ENCODE measurements at places on chromosomes 11 and 22.

- DNase-seq: no peak
Measured at GRCh38 chr11:125663910-125664309, 16.7 kb downstream of the ACRV1 start.

GRCh38 chr11:81005595-81005994 is 1564.8 kb upstream of the TENM4 start:
- DNase-seq: no peak

- DNase-seq: no peak
Measured at GRCh38 chr11:11537871-11538270, 83.9 kb downstream of the GALNT18 start.

DNA sequence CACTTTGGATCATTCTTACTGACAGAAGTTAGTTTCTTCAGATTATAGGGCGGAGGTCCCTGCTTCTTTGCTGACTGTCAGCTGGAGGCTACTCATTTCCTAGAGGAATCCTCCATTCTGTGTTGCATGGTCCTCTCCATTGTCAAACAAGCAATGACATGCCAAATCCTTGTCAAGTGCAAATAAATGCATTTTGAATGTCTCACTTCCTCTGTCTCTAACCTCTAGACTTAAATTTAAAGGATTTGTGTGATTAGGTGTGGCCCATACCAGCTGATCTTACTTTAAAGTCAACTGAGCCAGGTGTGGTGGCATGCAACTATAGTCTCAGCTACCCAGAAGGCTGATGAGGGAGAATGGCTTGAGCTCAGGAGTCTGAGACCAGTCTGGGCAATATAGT is 458.4 kb upstream of the CCDC179 start:
- no peak for DNase-seq

DNA sequence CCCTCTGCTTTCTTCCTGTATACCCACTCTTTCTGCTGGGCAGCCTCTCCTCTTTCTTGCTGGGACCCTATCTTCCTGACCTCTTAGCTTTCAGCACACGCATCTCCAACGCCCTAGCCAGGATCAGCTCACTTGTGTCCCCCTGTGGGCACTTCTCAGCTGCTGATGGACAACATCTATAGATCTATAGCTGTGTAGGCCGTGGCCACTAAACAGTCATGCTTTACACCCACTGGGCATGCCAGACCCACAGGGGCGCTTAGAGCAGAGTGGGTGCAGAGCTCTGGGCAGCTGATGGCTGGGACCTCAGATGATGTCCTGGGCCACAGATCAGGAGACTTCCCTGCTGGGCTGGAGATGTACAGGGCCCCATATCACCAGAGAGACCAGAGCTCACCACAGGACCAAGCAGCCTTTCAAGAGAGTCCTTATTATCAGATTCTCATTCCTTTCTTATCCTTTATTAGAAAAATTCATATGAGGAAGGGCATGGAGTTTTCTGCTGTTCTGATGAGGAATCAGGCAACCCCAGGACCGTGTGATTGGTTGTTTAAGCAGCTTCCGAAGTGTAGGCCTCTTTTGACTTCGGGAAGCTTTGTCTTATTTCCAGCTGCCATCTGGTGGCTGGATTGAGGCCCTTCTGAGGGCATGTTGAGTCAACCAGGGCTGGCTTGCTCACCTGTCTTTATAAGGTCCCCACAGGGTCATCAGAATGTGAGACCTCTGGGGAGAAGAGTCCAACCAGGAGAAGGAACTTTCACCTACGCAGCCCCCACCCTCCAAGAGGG is 60.5 kb downstream of the OSBP2 start:
- DNase-seq: no peak

DNA sequence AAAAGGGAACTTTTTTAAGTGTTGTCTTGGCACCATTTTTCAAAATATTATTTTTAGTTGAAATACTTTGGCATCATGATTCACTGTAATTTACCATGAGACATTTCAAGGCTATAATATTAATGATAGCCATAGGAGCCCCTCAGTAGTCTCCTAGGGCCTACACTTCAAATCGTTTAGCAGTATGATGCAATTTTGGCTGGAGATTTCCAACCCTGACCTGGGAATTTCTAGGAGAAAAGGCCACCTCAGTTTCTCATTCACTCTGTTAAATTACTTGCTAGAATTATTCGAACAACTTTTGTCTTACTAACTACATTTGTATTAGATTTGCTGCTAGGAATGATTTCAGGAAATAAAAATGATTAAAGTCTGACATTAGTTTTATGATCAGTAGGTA is 1610.9 kb upstream of the RAG2 start:
- DNase-seq: no peak

- no peak for DNase-seq
Measured at GRCh38 chr11:37598381-37598780, 1000.3 kb upstream of the RAG2 start.

- no peak for DNase-seq
Measured at GRCh38 chr11:120893440-120894201, 130.3 kb upstream of the TBCEL start.

DNA sequence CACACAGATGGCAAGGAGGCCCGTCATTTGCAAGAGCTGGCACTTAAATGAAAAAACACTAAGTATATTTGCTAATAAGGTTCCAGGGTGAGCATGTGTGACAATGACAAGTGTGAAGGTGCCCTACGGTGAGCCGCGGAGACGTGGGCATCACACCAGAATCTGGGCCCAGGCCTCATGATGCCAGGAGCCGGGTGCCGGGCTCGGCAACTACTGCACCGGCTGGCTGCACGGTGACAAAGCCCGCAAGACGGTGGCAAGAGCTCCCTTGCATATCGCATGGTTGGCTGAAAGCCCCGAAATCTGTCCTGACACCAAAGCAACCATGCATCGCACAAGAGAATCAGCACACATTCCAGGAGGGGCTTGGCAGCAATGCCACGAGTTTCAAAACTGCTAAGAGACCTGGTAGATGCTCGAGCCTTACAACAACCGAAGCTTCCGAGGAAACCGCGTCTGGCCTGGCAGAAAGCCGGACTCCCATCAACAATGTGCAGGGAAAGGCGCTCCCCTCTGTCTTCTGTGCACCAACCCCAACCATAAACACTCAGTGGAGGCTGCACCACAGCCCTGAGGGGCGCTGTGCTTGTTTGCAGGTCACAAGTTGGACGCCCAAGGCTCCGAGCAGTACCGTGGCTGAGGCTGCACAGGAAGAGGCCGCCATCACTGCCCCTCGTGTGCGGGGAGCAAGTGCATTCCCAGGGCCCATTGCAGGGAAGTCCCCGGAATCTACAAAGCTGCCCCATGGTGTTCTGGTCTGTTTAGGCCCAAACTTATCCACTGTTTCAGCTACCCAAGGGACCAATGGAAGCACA is 339.7 kb downstream of the CTTN start:
- no peak for DNase-seq

DNA sequence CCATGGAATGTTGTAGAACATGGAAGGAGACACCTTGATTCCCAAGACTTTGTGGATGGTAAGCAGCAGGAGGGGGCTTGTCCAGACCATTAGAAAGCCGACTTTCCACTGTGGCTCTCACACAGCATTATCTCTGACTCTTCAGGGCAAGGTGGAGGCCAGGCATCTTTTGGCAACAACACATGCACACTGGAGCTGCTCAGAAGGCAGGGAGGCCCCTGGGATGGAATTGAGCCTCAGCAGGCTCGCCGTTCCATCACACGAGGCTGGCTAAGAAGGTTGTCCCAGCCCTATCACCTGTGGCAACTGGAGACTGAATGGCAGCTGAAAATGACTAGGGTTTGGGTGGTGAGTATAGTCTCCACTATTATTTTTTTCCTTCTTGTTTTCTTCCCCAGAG is 76.3 kb upstream of the TMEM45B start:
- no peak for DNase-seq

- DNase-seq: no peak
Measured at GRCh38 chr11:82195283-82195682, 538.4 kb downstream of the FAM181B start.

GRCh38 chr11:117256573-117256972 is 24.1 kb downstream of the RNF214 start:
- no peak for DNase-seq

DNA sequence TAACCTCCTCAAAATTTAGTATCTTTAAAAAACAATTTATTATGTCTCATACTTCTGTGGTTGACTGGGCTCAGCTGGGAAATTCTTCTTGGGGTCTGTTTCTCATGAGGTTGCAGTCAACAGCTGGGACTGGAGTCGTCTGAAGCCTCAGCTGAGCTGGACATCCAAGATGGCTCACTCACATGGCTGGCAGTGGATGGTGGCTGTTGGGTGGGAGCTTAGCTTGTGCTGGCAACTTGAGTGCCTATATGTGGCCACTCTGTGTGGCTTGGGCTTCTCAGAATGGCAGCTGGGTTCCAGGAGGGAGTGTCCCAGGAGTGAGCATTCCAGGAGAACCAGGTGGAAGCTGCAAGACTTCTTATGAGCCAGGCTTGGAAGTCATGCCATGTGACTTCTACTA is 13.2 kb downstream of the THY1 start:
- no peak for DNase-seq

DNA sequence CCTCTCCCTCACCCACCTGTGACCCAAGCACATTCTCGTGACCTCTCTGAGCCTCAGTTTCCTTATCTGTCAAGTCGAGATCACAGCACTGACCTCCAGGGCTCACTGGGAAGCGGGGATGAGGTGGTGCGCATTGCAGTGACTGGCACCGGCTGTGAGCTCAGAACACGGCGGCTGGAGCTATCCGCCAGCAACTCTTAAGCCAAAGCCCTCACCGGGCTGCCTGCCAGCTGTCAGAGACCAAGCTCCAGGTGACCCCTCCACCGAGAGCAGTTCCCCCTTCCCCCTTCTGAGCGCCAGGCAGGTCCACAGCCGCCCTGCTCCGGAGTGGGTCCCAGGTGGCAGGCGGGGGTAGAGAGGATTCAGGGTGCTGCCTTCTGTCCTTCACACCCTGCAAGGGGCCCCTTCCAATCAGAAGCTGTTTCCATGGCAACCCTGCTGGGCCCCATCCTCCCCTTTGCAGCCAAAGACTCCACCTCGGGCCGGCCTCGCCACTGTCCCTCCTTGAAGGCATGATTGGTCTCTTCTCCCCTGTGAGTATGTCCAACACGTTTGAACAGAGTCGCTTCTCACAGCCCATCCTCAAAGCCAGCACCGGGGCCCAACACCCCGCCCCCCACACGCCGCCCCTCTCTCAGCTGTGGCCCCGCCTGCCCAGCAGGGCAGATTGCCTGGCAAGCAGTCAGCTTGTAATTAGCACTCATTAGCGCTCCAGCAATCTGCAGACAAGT is 98.7 kb downstream of the WNT7B start:
- DNase-seq: no peak

DNA sequence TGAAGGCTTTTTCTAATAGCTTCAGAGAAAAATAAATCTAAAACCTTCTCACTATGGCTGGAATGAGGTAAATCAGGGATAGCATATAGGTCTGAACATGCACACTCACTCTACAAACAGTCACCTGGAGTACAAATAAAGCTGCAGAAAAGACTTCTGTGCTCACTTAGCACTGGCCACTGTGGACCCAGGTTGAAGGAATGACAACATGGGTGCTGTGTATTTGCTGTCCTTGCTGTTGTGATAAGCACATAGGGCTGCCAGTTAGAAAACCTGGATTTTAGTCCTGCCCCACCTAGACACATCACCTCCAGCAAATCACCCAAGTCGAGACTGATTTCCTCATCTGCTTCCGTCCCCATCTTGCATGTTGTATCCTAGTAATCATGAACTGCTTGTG is 51.2 kb downstream of the FZD4 start:
- no peak for DNase-seq

- no peak for DNase-seq
Measured at GRCh38 chr11:74033046-74033445, 24.2 kb upstream of the UCP3 start.

GRCh38 chr11:115324581-115325432 is 179.4 kb downstream of the CADM1 start:
- DNase-seq: no peak

GRCh38 chr22:17267661-17268330 is 48.6 kb upstream of the ADA2 start:
- no peak for DNase-seq

GRCh38 chr11:131240421-131240820 is 130.0 kb upstream of the NTM start:
- no peak for DNase-seq

DNA sequence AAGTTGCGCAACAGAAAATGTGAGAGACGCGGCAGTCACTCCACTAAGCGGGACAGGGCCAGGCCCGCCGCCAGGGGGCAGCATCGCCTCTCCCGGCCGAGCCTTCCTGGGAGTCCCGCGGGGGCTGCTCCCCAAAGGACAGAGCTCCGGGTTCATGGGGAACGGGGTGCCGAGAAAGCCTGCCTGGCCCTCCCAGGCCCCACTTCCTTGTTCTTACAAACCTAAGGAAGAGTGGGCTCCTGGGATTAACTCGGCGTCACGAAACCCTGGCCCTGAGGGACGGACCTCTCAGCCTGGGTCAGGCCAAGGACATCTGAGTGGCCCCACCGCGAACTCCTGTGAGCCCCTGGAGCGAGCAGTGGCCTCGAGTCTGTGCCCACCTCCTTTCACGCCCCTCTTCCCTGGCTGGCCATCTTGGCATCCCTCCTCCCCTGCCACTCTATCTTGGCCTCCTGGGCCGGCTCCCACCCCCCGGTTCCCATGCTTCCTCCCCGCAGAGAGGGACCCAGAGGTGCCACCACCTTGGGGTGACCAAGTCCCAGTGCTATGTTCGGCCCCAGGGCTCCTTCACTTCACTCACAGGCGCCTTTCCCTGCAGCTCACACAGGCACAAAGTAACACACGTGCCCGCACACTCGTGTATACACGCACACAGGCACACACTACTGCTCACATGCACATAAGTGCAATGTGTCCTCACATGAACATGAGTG is 99.9 kb upstream of the FGF3 start:
- peak; percentile 14 for DNase-seq

DNA sequence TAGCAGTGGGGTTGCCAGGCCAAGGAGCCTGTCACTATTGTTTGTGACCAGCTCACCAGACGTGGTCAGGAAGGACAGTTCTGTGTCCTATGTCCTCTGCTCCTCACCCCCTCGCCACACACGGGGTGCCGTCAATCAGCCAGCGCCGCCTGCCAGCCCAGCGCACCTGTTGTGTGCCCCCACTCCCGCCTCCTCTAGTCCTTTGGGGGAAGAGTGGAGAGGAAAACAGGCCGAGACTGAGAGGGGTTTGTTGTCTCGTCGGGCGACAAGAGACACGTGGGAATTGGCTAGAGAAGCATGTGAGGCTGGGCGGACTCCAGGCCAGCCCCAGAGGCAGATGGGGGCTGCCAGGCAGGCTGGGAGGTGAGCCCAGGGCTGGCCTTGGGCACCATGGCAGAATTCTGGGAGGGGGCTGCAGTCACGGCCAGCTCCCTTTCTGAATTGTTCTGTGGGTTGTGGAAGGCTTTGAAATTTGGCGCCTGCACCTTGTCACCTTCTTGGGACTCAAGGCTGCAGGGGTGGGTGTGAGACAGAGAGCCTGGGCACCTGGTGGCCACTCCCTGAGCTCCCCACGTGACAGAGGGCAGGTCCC is 3.1 kb upstream of the KCNQ1OT1 start:
- DNase-seq: no peak

DNA sequence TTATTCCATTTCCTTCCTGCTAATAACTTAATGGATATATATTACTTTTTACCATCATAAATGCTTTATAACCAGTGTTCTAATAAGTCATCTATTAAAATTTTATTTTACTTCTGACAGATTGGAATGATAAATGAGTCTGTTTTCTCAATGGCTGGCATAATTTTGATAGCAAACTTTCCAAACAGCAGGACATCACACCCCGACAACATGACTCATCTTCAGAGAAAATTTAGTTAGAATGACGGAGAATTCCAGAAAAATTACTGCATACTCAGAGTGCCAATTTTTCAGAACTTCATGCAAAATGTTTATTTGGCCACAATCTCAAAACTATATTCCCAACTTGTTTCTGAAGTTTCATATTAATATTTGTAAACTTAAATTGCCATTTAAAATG is 174.4 kb downstream of the SWAP70 start:
- DNase-seq: no peak

Measured in stimulated activated CD4-positive, alpha-beta T cell treated with anti-CD3 and anti-CD28 coated beads, Interleukin-1b, Interleukin-23, amount 100 ng/mL, for 1 hour (primary cell).